ENCODE measurements at places on chromosomes 5 and 9. TPM values are rescaled to one million over a fixed set of nuclear protein-coding genes. Genes with fewer than 3 reads are reported as not detected.

The GLRA1 gene
- polyA plus RNA-seq = not detected

DNA sequence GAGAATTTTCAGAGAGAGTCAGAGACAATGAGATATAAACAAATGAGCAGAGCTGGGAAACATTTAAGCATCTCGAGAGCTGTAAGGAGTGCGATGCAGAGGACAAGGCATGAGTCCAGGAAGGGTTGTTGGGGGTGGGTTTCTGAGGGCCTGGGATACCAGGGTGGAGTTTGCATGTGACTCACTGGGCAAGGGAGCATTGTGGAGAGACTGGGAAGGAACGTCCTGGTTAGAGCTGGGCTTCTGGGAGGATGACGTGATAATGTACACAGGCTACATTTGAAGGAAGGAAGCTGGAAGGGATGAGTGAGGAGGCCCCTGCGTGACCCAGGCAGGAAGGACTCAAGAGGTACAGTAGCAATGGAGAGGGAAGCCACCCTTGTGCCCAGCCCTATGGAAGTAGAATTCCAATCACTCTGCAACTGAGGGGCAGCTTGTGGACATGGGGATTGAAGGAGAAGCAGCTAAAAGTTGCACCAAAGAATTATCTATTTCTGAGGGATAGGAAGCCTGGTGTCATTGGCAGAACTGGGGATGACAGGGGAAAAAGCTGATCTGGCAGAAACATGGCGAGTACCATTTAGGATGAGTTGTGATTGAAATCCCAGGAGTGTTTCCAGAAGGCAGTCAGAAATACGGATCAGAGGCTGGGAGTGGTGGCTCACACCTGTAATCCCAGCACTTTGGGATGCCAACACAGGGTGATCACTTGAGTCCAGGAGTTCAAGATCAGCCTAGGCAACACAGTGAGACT lies 59.3 kb upstream of the AFAP1L1 start:
- no peak overlapping the region for H3K27ac ChIP-seq
- no peaks in the 10 kb centered on the region for H3K27me3 ChIP-seq
- H3K4me1 ChIP-seq = peaks cover 14% of the 10 kb centered on the region
- H3K36me3 ChIP-seq = peaks cover 59% of the 10 kb centered on the region

DNA sequence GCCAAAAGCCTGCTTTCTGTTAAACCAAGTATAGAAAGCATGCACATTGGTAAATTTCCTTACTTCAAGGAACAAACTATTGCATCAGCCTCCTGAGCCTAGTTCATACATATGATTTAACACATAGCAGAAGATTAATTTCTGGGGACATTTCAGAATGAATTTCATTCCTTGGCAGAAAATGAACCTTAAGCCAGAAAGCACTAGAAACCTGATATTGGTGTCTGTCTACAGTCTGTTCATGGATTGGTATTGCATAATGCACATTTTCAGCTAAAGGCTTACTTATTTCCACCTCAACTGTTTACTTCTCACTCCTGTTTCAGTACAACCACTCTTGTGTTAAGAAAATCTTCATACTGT lies 1471.8 kb upstream of the NUDT12 start:
- no peaks in the 10 kb centered on the region for H3K27me3 ChIP-seq
- no peaks in the 10 kb centered on the region for H3K4me1 ChIP-seq
- H3K27ac ChIP-seq = no peak overlapping the region
- no peak overlapping the region for H3K4me3 ChIP-seq

The PRRX2 gene
- polyA plus RNA-seq = 3.8 TPM

The BARHL1 gene
- not detected for polyA plus RNA-seq

The ADRA1B gene
- 1.2 TPM for polyA plus RNA-seq

- peaks cover 28% of the 10 kb centered on the region for H3K4me1 ChIP-seq
- H3K27me3 ChIP-seq = no peaks in the 10 kb centered on the region
- peak overlapping the region; percentile 86 for H3K4me3 ChIP-seq
- DNase-seq = peak; percentile 54
Observed at GRCh38 chr5:134003817-134004625, 754 bp downstream of the VDAC1 start.

GRCh38 chr5:130099008-130099407 lies 194.7 kb downstream of the CHSY3 start:
- no peaks in the 10 kb centered on the region for H3K36me3 ChIP-seq
- H3K27me3 ChIP-seq = no peaks in the 10 kb centered on the region
- no peak overlapping the region for H3K4me3 ChIP-seq
- H3K27ac ChIP-seq = no peak overlapping the region
- DNase-seq = no peak
- H3K4me1 ChIP-seq = no peaks in the 10 kb centered on the region

The ARID3C gene
- not detected for polyA plus RNA-seq

- no peak overlapping the region for H3K27ac ChIP-seq
- H3K36me3 ChIP-seq = no peaks in the 10 kb centered on the region
- no peak for DNase-seq
- H3K4me1 ChIP-seq = no peaks in the 10 kb centered on the region
- H3K27me3 ChIP-seq = peaks cover 13% of the 10 kb centered on the region
- H3K4me3 ChIP-seq = no peak overlapping the region
Observed at GRCh38 chr9:132481053-132481849, 71.2 kb downstream of the CFAP77 start.

GRCh38 chr9:88092797-88093331 lies 45.4 kb downstream of the SPATA31C2 start:
- no peaks in the 10 kb centered on the region for H3K36me3 ChIP-seq
- peak; percentile 82 for DNase-seq
- peaks cover 5% of the 10 kb centered on the region for H3K4me1 ChIP-seq
- no peak overlapping the region for H3K4me3 ChIP-seq
- H3K27me3 ChIP-seq = no peaks in the 10 kb centered on the region

GRCh38 chr5:79886456-79886855 lies 104.6 kb downstream of the MTX3 start:
- H3K4me3 ChIP-seq = no peak overlapping the region
- peaks cover 8% of the 10 kb centered on the region for H3K4me1 ChIP-seq
- H3K27ac ChIP-seq = no peak overlapping the region
- H3K27me3 ChIP-seq = peaks cover 16% of the 10 kb centered on the region
- no peak for DNase-seq

The ERAP2 gene
- polyA plus RNA-seq = 19.8 TPM

DNA sequence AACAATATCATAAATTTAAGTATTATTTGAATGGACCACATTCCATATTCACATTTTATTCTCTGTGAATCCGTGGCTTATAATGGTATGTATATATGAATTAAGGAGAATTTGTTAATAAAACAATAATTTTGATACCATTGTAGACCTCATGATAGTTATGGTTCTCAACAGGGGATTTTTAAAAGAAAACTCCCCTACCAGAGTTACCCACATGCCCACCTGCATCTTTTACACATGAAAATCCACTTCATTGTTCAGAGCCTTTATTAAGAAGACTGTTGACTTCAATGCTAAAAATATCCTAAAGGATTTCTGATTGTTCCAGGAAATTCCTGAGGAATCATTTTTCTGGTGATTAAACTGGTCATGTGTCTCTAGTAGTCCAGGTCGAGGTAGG lies 557.7 kb upstream of the MEF2C start:
- H3K4me3 ChIP-seq = no peak overlapping the region
- no peak overlapping the region for H3K27ac ChIP-seq
- H3K36me3 ChIP-seq = no peaks in the 10 kb centered on the region

GRCh38 chr9:94948567-94949235 lies 222.2 kb downstream of the AOPEP start:
- no peak overlapping the region for H3K4me3 ChIP-seq
- no peak for DNase-seq
- H3K4me1 ChIP-seq = peaks cover 16% of the 10 kb centered on the region
- no peaks in the 10 kb centered on the region for H3K27me3 ChIP-seq
- no peak overlapping the region for H3K27ac ChIP-seq

The SAPCD2 gene
- polyA plus RNA-seq = 2.1 TPM

- H3K36me3 ChIP-seq = peaks cover 2% of the 10 kb centered on the region
- no peak overlapping the region for H3K4me3 ChIP-seq
- no peak for DNase-seq
- H3K4me1 ChIP-seq = no peaks in the 10 kb centered on the region
- no peaks in the 10 kb centered on the region for H3K27me3 ChIP-seq
- H3K27ac ChIP-seq = no peak overlapping the region
Observed at GRCh38 chr5:151737431-151737830, 21.0 kb downstream of the ATOX1 start.
